Cortex of kidney (tissue), 1 donor: ENCODE measurements at places on chromosomes 1 and 21.

DNA sequence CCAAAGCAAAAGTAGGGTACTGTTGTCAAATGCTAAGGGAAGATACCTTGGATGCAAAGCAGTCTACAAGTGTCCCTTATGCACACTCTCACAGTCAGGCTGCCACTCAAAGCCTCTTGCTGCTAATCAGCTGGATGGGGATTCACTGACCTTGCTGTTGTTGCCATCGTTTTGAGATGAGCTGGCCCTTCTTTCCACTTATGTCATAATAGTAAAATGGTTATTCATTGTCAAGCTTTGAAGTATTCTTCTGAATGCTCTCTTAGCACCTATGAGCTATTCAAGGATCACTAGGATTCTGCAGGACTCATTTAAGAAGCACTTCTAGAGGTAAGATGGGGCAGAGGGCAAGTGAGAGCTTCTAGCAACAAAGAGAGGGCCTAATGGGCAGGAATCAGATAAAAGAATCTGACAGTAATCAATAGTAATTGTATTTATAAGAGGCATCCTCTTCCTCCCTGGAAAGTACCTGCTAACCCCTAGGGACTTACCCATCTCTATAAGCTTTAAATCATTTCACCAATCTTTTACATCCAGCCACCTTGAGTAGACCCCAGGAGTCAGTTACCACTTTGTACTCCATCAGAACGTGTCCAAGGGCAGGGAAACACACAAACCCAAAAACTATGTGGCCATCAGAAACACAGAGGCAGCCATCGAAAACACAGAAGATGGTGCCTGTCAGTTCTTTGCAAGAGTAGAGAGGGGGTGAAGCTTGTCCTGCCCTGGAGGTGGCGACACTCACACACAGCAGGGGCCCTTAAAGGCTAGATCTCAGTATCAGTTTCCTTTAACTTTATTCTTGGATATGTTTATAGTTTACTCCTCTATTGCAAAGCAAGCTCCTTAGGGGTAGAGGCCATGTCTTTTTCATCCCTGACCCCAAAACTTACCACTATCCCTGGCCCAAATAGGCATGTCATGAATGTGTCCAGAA is 103.7 kb upstream of the NFIA start:
- DNase-seq: no peak

GRCh38 chr1:37540036-37540785 is 13.9 kb downstream of the SNIP1 start:
- no peak for DNase-seq

DNA sequence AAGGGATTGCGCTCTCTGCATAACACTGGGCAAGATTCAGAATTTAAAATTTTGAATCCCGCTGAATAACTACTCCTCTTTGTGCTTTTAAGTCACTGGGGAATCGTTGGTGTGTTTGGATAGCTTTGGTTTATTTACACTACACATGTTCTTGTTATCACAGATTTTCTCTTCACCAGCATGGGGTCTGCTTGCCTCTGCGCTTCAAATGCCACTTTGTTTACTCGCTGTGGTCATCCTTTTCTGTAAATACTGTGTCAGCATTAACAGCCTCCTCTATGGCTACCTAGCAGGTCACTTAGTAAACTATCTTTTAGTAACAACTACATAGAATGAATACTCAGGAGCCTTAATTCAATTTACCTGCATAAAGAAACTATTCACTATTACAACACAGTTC is 14.4 kb upstream of the KCNH1 start:
- no peak for DNase-seq

DNA sequence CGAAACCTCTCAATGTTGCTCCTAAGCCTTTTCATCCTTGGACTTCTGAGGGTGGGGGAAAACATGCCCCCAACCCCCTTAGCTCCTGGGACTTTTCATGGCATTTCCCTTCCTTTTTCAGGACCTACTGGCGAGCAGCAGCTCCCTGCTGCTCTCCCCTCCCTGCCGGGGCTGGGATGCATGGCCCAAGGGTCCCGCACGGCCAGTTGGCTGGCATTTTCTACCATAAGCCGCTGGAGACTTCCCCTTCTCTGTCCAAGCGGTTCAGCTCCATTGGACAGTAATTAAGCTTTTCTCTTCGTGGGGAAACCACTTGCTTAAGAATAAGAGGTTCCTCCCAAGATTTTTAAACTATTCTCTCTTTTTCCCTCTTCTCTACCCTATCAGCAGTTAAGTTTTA is 52.8 kb downstream of the FCRL5 start:
- DNase-seq: no peak

- DNase-seq: no peak
Measured at GRCh38 chr1:204464187-204464631, 30.4 kb downstream of the PIK3C2B start.

GRCh38 chr1:179953974-179954492 is 577 bp upstream of the CEP350 start:
- no peak for DNase-seq

- DNase-seq: no peak
Measured at GRCh38 chr1:107309962-107310361, 169.1 kb downstream of the NTNG1 start.

DNA sequence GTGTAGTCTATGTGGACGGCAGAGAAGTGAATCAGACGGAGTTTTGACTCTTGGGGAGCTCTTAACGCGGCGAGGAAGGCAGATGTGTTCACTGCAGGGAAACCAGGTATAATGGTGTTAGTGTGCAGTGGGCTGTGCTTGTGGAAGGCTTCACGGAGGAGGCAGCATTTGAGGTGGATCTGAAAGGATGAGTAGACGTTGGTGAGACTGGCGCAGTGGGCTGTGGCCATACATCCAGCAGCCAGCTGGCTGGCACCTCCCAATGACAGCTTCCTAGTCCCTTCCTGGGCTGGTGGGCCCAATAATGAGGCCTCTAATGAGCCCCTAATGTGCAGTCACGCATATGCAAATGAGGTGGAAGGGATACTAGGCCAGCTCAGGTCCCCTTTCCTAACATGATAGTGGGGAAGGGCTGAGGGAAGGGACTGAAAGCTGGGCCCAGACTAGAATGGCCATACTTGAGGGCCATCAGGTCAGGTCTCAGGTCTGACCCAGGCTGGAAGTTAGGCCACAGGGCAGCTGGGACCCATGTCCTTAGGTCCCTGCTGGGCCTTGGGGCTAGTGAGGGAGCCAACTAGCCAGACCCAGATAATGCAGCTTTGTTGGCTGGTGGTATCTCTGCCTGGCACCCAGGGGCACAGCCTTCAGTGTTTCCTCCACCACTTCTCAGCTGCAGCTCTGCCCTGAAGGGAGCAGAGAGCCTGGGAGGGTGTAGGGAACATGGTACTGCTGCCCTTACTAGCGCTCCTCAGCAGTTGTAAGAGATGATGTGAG is 3.8 kb downstream of the MAP7D1 start:
- DNase-seq: no peak

- no peak for DNase-seq
Measured at GRCh38 chr1:207321790-207322645, 540 bp downstream of the CD55 start.

DNA sequence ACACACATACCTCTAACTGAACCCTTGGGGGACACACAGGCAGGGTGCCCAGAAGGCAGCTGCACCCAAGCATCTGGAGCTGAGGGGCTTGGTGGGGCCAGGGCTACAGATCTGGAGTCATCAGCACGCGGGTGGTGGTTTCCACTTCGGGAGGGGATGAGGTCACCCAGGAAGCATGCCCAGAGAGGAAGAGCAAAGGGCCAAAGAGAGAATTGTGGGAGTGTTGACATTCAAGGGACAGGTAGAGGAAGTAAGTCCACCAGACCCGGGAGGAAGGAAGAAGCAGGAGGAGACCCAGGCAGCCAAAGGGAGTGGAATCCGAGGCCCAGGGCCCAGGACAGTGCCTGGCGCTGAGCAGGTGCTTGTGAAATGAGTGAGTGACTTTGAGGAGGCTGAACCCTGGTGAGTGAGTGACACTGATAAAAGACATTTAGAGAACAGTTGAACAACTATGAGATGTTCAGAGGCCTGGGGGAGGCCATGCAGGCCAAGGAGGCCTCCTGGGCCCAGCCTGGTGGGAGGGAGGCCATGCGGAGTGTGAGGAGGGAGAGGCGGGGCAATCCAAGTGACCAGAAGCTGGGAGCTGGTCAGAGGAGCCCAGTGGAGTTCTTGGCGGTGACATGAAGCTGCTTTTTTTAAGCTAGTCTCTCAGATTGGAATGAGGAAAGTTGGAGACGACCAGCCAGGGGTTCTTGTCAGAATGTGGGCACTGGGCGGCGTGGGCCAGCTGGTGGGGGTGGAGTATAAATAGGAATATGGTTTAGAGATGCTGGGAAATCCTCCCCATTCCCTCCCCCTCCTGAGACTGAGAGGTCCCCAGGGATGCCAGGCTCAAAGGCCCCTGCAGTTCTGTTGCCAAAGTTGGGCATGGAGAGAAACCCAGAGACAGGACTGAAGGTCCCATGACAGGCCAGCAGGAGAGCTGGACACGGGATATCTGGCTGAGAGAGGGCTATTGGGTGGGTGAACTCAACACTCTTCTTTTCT is 7.9 kb downstream of the CDK18 start:
- no peak for DNase-seq
